ENCODE measurements at places on chromosomes 7 and 10. TPM values are rescaled to one million over a fixed set of nuclear protein-coding genes. Genes with fewer than 3 reads are reported as not detected.

THNSL1 gene
- polyA plus RNA-seq, result 1.9 TPM

CYP3A7 gene
- polyA plus RNA-seq, result not detected

SLC26A5 gene
- not detected for polyA plus RNA-seq

DKK1 gene
- 372 TPM for polyA plus RNA-seq

PLEKHA8 gene
- 4.9 TPM for polyA plus RNA-seq

SPDYE11 gene
- not detected for polyA plus RNA-seq

BAMBI gene
- 2.8 TPM for polyA plus RNA-seq

MICALL2 gene
- 38.8 TPM for polyA plus RNA-seq

PIP gene
- not detected for polyA plus RNA-seq

OR6V1 gene
- not detected for polyA plus RNA-seq

DNA sequence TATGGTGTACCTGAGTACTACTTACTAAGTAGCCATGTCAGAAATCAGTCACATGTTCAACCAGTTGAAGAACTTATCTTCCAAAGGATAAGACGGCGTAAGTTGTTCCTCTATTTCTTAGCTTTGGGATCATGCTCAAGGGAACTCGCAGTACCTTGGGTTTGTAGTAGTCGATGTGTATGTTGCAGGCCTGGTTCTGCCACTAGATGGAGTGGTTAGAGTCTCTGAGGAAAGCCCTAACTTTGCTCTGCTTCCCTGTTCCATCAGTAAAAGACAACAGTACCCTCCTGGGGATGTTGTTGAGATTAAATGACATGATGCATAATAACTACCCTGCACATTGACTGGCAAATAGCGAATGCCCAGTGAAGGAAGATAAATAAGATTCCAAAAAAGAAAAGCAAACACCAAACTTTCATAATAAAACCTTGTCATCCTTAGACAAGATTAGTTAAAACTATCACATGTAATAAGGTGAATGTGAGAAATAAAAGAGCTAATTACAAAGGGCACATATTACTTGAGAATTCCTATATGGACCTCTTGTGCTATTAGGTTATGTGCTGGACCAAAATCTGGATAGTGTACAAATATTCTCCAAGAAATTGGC is 165.9 kb downstream of the ABCA13 start:
- no peak overlapping the region for H3K4me3 ChIP-seq
- peak; percentile 14 for DNase-seq
- no peaks in the 10 kb centered on the region for H3K4me1 ChIP-seq

- H3K27me3 ChIP-seq, result no peaks in the 10 kb centered on the region
- H3K27ac ChIP-seq, result no peak overlapping the region
- DNase-seq, result no peak
- H3K36me3 ChIP-seq, result no peaks in the 10 kb centered on the region
These were observed 45.2 kb upstream of the EXOC4 start for GRCh38 chr7:133207687-133208086.

- no peak overlapping the region for H3K27ac ChIP-seq
- H3K4me1 ChIP-seq, result no peaks in the 10 kb centered on the region
- peaks cover 5% of the 10 kb centered on the region for H3K27me3 ChIP-seq
- no peaks in the 10 kb centered on the region for H3K36me3 ChIP-seq
These were observed 187.5 kb downstream of the EVX1 start for GRCh38 chr7:27430105-27430504.

DNA sequence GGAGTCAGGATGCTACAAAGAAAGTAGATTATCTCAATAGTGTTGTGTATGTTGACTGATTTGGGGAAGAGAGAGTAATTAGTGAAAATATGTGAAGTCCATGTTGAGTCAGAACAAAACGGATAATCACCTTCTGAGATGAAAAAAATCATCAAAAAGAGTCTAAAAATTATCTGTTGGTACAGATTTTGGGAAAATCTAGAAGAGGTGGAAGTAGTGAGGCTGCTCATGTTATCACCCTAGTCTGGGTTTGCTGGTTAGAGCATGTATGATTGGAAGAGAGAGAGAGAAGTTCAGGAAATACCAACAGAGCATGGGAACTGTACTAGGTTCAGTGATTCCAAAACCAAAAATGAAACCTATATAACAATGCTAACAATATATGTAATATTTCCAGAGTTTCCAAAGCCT is 12.3 kb downstream of the RPA3 start:
- peaks cover 14% of the 10 kb centered on the region for H3K4me1 ChIP-seq
- no peaks in the 10 kb centered on the region for H3K27me3 ChIP-seq
- H3K4me3 ChIP-seq, result no peak overlapping the region
- no peak overlapping the region for H3K27ac ChIP-seq

DNA sequence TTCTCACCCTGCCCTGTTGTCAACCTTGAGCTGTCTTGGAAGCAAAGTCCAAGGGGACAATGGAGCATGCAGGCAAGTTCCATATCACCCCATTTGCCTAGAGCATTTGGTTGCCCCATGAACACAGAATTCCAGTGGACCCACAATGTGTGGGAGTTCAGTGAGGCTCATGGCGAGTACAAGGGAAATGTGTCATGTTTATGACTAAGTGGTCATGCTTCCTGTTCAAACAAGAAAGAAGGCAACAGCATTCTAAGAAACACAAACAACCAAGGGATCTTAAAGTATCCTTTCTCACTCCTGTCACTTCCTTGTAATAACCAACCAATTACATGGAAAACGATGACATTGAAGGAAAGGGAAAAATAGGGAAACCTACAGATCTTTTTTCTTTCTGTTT is 513.0 kb downstream of the INHBA start:
- no peaks in the 10 kb centered on the region for H3K36me3 ChIP-seq
- H3K4me1 ChIP-seq, result peaks cover 17% of the 10 kb centered on the region
- peak overlapping the region; percentile 92 for H3K27ac ChIP-seq
- no peak for DNase-seq

GRCh38 chr7:26959290-26959689 is 94.9 kb upstream of the SKAP2 start:
- H3K4me3 ChIP-seq, result no peak overlapping the region
- no peak for DNase-seq
- no peaks in the 10 kb centered on the region for H3K27me3 ChIP-seq

DNA sequence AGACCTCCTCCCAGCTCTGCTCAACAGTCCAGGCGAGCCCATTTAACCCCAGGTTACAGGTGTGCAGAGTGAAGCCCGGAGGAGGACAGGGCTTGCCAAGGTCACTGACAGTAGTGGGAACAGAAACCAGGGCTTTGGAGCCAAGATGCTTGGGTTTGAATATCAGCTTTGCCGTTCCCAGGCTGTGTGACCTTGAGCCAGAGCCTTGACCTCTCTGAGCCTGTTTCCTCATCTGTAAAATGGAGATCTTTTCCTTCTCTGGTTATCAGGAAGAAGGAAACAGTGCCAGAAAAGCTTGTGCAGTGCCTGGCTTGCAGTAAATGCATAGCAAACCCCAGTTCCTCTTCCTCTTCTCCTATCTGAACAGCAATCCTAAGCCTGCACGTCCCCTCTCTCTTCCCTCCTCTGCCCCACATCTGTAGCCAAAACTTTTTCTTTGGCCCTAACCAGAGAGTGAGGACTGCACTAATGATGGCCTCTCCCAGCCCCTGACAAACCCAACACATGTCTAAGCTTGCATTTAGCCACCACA is 21.4 kb upstream of the MLXIPL start:
- H3K4me3 ChIP-seq, result no peak overlapping the region
- H3K4me1 ChIP-seq, result no peaks in the 10 kb centered on the region
- DNase-seq, result no peak
- H3K27me3 ChIP-seq, result peaks cover 85% of the 10 kb centered on the region
- H3K27ac ChIP-seq, result no peak overlapping the region

DNA sequence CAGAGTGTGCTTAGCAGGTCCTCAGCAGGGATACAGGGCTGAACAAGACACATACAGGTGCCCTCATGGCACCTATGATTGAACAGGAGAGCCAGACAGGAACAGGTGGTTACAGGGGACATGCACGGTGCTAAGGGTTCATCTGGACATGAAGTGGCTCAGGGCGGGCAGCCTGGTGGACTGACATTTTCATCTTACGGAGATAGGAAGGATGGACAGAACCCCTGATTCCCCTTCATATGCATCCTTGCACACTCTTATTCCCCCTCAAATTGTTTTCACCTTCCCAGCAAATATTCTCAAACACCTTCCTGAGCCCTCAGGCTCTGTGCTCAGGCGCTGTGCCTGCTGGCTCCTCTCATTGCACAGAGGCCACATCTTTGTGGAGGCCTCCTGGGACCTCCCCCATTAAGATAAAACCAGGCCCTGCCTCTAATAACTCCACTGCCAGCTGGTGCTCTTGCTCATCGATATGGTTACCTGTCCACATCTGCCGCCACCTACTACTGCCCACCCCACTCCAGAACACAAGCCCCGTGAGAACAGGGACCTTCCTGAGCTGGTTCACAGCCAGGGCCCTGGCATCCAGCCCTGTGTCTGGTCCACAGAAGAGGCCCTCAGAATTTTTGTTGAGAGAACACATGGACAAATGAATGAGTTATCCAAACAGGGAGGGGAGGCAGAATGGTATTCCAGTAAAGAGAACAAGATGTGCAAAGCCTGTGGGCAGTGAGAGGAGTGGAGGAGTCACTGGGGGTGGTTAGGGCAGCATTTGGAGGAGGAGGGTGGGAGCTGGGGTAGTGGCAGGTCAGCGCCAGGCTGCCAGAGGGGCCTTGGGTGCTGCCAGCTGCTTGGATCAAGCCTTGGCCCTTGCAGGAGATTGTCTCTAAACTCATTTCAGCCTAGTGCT is 68.9 kb upstream of the AQP1 start:
- peaks cover 14% of the 10 kb centered on the region for H3K36me3 ChIP-seq
- no peak for DNase-seq
- peaks cover 43% of the 10 kb centered on the region for H3K4me1 ChIP-seq
- no peaks in the 10 kb centered on the region for H3K27me3 ChIP-seq
- no peak overlapping the region for H3K4me3 ChIP-seq

GRCh38 chr7:44463169-44463808 is 27.2 kb downstream of the NUDCD3 start:
- H3K4me3 ChIP-seq, result no peak overlapping the region
- DNase-seq, result no peak
- H3K27ac ChIP-seq, result no peak overlapping the region
- H3K27me3 ChIP-seq, result no peaks in the 10 kb centered on the region
- peaks cover 48% of the 10 kb centered on the region for H3K36me3 ChIP-seq
- peaks cover 2% of the 10 kb centered on the region for H3K4me1 ChIP-seq

GRCh38 chr10:133266056-133266795 is 10.4 kb downstream of the ADAM8 start:
- H3K27me3 ChIP-seq, result no peaks in the 10 kb centered on the region
- H3K36me3 ChIP-seq, result no peaks in the 10 kb centered on the region
- no peak overlapping the region for H3K4me3 ChIP-seq
- no peaks in the 10 kb centered on the region for H3K4me1 ChIP-seq
- DNase-seq, result no peak

DNA sequence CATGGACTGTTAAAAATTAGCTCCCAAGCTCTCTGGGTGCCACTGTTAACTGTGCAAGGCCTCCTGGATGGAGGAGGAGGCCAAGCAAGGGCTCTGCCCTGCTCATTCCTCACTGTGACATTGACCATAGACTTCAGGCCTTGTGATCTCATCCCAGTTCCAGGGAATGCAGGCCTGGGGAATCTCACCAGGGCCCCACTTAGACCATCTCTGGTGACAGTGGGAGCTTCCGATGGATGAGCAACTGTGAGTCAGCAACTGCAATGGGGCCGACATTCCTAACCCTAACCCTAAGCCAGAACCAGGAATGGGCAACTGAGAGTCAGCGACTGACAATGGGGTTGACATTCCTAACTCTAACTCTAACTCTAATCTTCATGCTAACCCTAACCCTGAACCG is 50.4 kb upstream of the MSMB start:
- no peak for DNase-seq
- peak overlapping the region; percentile 93 for H3K27ac ChIP-seq
- H3K27me3 ChIP-seq, result no peaks in the 10 kb centered on the region
- no peaks in the 10 kb centered on the region for H3K36me3 ChIP-seq

DNA sequence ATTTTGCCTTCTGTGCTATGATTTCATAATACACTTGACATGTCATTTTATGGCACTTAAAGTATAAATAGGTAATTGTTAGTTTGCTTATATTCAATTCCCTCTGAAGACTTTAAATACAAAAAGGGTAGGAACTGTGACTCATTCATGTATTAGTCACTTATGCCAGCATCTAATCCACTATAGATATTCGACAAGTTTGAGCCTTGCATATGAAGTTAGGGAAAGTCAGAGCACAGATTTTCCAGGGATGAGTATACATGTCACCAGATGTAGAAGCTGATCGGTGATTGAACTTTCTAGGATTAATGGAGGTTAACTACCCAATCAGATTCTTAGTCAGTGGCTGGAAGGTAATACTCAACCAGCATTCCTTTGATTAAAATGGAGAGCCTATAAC is 1321.5 kb downstream of the XPNPEP1 start:
- no peak overlapping the region for H3K27ac ChIP-seq
- peaks cover 7% of the 10 kb centered on the region for H3K4me1 ChIP-seq
- H3K27me3 ChIP-seq, result no peaks in the 10 kb centered on the region

- H3K27ac ChIP-seq, result no peak overlapping the region
- no peaks in the 10 kb centered on the region for H3K27me3 ChIP-seq
- H3K36me3 ChIP-seq, result peaks cover 18% of the 10 kb centered on the region
- no peaks in the 10 kb centered on the region for H3K4me1 ChIP-seq
- no peak for DNase-seq
These were observed 380.2 kb downstream of the EXOC4 start for GRCh38 chr7:133633055-133633454.

GRCh38 chr7:107694386-107694785 is 33.8 kb downstream of the SLC26A4 start:
- no peak overlapping the region for H3K4me3 ChIP-seq
- DNase-seq, result no peak
- no peaks in the 10 kb centered on the region for H3K36me3 ChIP-seq
- no peaks in the 10 kb centered on the region for H3K27me3 ChIP-seq
- H3K27ac ChIP-seq, result no peak overlapping the region
- H3K4me1 ChIP-seq, result peaks cover 13% of the 10 kb centered on the region

GRCh38 chr7:47404010-47404409 is 177.9 kb downstream of the TNS3 start:
- no peak for DNase-seq
- no peak overlapping the region for H3K4me3 ChIP-seq
- peaks cover 29% of the 10 kb centered on the region for H3K36me3 ChIP-seq
- no peaks in the 10 kb centered on the region for H3K27me3 ChIP-seq
- H3K4me1 ChIP-seq, result peaks cover 22% of the 10 kb centered on the region

GRCh38 chr7:3028071-3028757 is 15.5 kb downstream of the CARD11 start:
- H3K27ac ChIP-seq, result peak overlapping the region; percentile 99
- H3K36me3 ChIP-seq, result no peaks in the 10 kb centered on the region
- DNase-seq, result peak; percentile 58
- no peaks in the 10 kb centered on the region for H3K27me3 ChIP-seq
- H3K4me1 ChIP-seq, result peaks cover 26% of the 10 kb centered on the region
- no peak overlapping the region for H3K4me3 ChIP-seq

DNA sequence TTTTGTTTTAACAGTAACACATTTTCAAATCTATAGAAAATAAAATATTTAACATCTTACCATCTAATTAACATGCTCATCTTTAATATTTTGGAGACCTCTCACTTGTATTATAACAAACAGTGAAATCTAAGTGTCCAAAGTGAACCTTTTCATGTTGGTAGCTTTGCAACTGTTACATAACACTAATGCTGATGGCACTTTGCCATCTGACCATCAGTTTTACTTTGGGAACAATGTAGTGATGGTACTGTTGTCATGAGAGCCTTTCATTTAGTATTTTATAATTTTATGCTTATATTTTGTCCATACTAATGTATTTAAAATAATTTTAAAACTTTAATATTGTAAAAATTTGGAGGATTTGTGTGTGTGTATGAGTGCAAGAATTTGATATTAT is 1017.0 kb upstream of the KCND2 start:
- DNase-seq, result no peak
- no peak overlapping the region for H3K4me3 ChIP-seq
- H3K4me1 ChIP-seq, result no peaks in the 10 kb centered on the region
- no peaks in the 10 kb centered on the region for H3K27me3 ChIP-seq
- H3K36me3 ChIP-seq, result no peaks in the 10 kb centered on the region

- H3K4me1 ChIP-seq, result peaks cover 8% of the 10 kb centered on the region
- H3K36me3 ChIP-seq, result peaks cover 37% of the 10 kb centered on the region
- H3K27ac ChIP-seq, result peak within 1 kb of the TSS; percentile 76
- H3K4me3 ChIP-seq, result peak within 1 kb of the TSS; percentile 87
- peak; percentile 98 for DNase-seq
These were observed at the start of gene HUS1 for GRCh38 chr7:47979145-47979831. TSS of gene HUS1 (minus strand) at chr7:47979615. CDS start at chr7:47979519, 96 bp downstream.

Data from SK-N-SH (cell line).